T-cell (primary cell): ENCODE measurements at places on chromosomes 1 and 21.

GRCh38 chr1:38194472-38194871 is 147.9 kb upstream of the POU3F1 start:
- no peak for DNase-seq

DNA sequence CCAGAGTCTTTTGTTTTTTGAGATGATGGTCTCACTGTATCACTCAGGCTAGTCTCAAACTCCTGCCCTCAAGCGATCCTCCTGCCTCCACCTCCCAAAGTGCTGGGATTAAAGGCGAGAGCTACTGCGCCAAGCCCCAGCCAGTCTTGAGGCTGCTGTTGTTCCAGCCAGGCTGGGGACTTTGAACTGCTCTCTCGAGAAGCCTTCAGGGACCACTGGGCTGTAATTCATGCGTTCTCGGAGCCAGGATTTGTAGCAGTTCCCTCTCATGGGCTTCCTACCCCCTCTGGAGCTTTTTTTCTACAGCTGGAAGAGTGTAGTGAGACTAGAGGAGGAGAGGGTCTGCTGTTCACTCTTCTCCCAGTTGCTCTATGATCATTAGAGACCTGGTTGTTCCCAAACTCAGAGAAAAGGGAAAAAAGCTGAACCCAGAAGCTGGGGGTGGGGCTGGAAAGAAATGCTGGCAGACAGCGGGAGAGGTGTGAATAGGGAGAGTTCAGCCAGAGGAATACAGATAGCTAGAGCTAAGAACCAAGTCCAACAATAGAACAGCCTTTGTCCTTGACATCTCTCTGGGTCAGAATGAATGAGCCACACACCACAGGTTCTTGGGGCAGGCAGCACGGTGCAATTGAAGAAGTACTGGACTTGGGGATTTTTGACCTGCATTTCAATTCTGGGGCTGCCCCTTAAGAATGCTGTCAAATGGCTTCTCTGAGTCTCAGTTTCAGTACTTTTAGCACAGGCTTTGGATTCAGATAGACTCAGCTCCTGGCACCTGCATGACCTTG is 13.2 kb upstream of the SLC41A1 start:
- DNase-seq, result no peak

- no peak for DNase-seq
Observed at GRCh38 chr1:44655609-44656008, 18.7 kb downstream of the TMEM53 start.

GRCh38 chr1:228222548-228222947 is 14.7 kb downstream of the OBSCN start:
- DNase-seq, result no peak

DNA sequence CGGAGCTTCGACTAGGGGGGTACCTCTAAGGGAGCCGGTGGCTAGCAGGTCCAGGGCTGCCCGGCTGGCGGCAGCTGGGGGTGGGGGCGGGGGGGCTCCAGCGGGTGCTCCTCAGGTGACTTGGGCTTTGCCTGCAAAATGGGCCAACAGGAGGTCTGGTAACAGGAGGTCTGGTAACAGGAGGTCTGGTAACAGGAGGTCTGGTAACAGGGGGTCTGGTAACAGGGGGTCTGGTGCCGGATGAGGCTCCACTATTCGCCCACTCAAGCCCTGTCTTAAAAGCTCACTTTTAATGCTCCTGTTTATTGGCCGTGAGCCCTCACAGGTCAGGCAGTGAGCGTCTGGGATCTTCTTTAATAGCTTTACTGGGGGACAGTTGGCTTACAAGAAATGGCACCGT is 40.4 kb upstream of the ACTRT2 start:
- DNase-seq, result no peak

GRCh38 chr1:246104927-246105326 is 402.2 kb downstream of the SMYD3 start:
- no peak for DNase-seq

DNA sequence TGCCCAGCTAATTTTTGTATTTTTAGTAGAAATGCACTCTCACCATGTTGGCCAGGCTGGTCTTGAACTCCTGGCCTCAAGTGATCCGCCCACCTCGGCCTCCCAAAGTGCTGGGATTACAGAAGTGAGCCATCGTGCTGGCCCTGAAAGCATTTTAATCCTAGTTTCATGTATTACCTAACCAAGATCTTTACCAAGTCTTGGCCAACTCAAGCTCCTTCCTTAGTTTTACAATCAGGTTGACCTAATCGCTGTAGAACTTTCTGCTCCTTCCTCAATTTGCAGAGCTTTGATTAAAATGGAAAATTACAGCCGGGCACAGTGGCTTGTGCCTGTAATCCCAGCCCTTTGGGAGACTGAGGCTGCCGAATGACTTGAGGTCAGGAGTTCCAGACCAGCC is 3.2 kb upstream of the TMEM63A start:
- DNase-seq, result no peak

DNA sequence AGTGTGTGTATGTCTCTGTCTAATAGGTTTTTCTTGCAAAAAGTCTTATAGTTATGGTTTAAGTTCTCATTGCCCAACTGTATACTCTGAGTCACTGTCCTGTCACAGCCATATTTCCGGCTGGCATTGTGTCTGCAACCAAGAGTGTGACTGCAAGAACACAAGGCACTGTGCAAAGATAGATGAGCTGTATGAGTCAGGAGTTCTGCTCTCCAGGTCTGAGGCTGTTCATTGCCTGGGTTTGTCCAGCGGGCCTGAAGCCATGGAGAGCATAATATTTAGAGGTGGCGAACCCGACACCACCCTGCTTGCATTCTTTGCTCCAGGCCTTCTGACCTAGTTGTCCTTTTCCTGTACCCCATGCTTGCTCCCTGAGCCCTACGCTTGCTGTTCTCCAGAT is 50.9 kb upstream of the CNIH3 start:
- DNase-seq, result no peak

DNA sequence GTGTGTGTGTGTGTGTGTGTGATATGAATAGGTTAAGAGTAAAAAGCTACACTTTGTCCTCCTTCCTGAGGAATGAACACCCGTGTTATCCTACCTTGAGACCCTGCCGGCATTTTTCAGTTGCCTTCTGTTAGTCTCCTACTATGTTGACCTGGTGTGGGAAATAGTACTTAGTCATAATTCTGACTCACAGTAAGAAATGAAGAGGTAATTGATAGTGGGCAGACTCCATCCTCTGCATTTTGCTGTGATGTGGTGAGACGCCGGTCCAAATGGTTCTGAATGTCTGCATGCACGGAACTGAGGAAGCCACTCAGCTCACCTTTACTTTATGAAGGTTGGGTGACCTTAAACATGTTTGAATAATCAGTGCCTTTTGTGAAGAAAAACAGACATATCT is 12.6 kb downstream of the CD101 start:
- DNase-seq, result no peak

- no peak for DNase-seq
Observed at GRCh38 chr1:86649618-86650017, 54.8 kb upstream of the SH3GLB1 start.

DNA sequence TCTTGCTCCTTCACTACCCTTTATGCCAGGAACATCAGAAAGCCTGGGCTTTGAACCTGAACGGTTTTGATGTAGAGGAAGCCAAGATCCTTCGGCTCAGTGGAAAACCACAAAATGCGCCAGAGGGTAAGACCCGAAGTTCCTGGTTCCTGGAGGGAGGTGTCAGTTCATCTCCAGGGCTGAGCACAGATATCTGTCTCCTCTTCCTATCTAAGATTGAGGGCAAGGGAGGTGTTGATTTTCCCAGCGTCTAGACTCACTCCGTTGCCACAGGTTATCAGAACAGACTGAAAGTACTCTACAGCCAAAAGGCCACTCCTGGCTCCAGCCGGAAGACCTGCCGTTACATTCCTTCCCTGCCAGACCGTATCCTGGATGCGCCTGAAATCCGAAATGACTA is 915 bp downstream of the CDC20 start:
- DNase-seq, result no peak

- DNase-seq, result no peak
Observed at GRCh38 chr1:168786476-168787330, 57.7 kb upstream of the DPT start.

DNA sequence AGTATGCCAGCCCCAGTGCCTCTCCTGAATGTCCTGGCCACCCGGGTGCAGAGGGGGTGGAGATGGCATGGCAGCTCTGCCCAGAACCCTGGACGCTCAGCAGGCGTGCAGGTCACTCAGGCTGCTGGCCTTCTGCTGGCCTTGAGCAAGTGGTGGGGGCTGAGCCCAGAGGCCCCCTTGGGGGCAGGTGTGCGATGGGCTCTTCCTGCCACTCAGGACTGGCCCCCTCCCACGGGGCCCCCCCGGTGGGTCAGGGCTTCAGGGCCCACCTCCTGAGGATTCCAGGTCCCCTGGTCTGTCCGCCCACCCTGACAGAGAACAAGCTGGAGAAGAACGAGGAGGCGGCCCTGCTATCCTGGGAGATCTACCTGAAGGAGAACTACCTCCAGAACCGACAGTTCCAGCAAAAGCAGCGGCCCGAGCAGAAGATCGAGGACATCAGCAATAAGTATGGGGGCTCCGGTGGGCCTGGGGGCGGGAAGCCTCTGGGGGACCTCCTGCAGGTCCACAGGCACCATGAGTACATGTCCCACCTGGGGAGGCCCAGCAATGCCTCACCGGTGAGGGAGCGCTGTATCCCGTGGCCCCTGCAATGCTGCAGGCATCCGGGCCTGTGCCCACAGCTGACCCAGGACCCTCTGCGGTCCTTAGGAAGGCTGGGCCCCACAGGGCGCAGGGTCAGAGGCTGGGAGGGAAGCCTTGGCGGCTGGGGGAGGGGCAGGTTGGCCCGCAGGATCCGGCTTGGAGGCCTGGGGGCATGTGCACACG is 37.0 kb upstream of the LRRC3 start:
- no peak for DNase-seq

DNA sequence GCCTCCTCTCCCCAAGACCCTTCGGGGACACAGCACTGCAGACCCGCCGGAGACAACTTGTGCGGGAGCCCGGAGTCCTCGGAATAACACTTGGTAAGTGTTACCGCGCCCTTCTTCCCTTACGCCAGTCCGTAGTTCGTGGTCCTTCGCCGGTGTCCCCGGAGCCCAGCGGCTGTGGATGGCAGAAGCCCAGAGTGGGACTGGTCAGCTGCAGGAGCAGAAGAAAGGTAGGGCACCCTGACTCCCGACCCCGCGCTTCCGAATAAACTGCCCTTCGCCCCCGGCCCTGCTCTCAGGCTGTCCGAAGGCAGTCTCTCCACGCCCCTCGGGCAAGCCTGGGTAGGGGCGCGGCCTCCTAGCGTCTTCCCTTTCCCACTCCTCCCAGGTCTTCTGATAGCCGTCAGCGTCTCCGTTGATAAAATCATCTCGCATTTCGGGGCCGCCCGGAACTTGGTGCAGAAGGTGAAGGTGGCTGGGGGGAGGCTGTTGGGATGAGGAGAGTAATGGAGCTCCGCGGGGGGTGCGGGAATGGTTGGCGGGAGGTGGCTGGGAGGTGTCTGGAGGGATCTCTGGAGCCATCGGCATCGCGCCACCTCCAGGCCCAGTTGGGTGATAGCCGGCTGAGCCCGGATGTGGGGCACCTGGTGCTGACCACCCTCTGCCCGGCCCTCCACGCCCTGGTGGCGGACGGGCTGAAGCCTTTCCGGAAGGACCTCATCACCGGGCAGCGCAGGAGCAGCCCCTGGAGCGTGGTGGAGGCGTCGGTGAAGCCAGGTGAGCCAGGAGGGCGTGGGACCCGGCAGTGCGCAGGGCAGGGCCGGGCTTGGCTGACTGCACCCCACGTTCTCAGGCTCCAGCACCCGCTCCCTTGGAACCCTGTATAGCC is 4.3 kb downstream of the RUSC1 start:
- no peak for DNase-seq

- no peak for DNase-seq
Observed at GRCh38 chr1:17232759-17233661, 15.9 kb upstream of the PADI3 start.

- DNase-seq, result no peak
Observed at GRCh38 chr21:42779431-42779861, 99.9 kb downstream of the WDR4 start.

GRCh38 chr1:220219865-220220698 is 52.2 kb downstream of the RAB3GAP2 start:
- DNase-seq, result no peak

DNA sequence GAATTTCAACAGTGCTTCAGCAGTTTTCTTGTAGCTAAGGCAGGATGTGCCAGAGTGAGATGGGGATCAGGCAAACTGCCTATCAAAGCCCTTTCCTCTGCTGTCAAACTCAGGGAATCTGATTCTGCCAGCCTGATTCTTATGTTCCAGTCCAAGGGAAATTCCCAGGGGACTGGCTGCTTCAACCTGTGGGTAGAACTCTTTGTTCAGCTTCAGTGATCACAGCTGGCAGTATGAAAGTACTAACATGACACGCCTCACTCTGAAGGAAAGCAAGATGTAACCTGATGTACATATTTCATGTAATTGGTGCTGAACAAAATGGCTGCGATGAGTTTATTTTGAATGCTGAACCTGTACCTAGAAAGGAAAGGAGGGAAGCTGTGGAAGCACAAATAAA is 40.1 kb upstream of the SLC5A9 start:
- no peak for DNase-seq

- DNase-seq, result no peak
Observed at GRCh38 chr1:212791261-212791675, 309 bp downstream of the NSL1 start.

- no peak for DNase-seq
Observed at GRCh38 chr1:222042120-222042519, 300.2 kb upstream of the DUSP10 start.

DNA sequence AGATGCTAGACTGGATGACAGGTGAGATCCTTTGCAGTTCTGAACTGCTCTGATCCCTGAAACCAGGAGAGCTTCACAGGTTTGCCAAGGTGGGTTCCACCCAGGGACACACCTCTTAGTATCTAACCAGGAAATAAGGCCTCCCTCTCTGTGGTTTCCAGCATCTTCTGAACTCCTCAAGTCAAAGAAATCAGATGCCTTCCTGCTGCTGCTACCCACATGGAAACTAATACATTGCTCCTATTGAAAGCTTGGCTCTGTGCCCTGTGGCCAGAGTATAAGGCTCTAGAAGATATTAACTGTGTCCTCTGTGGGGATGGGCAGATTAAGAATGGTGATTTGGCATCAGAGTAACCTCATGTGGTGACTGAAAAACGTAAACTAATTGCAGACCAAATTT is 75.0 kb upstream of the MRPS6 start:
- no peak for DNase-seq

DNA sequence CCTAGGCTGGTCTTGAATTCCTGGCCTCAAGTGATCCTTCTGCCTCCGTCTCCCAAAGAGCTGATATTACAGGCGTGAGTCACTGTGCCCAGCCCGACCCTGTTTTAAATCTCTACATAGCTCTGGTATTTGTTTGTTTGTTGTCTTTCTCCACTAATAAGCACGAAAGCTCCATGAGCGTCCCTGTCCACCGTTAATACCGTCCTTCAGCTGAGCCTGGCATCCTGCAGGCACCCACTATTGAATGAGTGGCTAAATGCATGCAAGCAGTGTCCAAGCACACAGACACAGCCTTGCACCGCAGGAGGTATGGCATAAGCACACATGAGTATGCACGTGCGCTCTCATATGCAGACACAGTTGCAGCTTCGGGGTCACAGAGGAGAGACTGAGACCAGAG is 4.5 kb upstream of the COL16A1 start:
- no peak for DNase-seq

DNA sequence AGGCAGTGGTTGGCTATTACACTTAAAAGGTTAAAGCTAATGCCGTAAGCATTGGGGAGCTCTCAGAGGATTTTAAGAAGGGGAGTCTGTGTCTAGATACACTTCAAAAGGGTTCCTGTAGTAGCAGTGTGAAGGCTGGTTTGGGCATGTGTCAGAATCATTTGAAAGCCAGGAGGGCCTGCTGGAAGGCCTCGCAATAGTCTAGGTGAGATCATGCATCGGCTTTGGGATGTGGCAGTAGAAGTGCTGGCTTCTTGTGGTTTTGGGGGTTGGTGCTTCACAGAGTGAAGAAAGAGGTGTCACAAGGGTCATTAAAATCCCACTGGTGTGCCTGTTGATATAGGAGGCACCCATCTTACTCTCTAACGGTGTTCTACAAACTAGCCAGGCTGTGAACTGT is 85.7 kb downstream of the ST6GALNAC3 start:
- no peak for DNase-seq
